Chondrocyte (in vitro differentiated cells): ENCODE measurements at places on chromosomes 6 and 20. TPM values are rescaled to one million over a fixed set of nuclear protein-coding genes. Genes with fewer than 3 reads are reported as not detected.
A peak's percentile ranks its signal among the peaks of the same experiment; 100 is the strongest.

GRCh38 chr20:21433329-21433890 lies 36.1 kb upstream of the NKX2-4 start:
- peaks cover 22% of the 10 kb centered on the region for H3K4me1 ChIP-seq
- no peak for DNase-seq
- no peak overlapping the region for H3K27ac ChIP-seq
- peaks cover 13% of the 10 kb centered on the region for H3K27me3 ChIP-seq
- H3K36me3 ChIP-seq, result no peaks in the 10 kb centered on the region

DNA sequence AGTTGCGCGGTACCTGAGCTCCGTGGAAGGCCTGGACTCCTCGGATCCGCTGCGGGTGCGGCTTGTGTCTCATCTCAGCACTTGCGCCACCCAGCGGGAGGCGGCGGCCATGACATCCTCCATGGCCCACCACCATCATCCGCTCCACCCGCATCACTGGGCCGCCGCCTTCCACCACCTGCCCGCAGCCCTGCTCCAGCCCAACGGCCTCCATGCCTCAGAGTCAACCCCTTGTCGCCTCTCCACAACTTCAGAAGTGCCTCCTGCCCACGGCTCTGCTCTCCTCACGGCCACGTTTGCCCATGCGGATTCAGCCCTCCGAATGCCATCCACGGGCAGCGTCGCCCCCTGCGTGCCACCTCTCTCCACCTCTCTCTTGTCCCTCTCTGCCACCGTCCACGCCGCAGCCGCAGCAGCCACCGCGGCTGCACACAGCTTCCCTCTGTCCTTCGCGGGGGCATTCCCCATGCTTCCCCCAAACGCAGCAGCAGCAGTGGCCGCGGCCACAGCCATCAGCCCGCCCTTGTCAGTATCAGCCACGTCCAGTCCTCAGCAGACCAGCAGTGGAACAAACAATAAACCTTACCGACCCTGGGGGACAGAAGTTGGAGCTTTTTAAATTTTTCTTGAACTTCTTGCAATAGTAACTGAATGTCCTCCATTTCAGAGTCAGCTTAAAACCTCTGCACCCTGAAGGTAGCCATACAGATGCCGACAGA lies 9.9 kb downstream of the HEY2 start:
- DNase-seq, result peak; percentile 92
- H3K4me3 ChIP-seq, result no peak overlapping the region
- H3K27me3 ChIP-seq, result no peaks in the 10 kb centered on the region
- H3K4me1 ChIP-seq, result peaks cover 61% of the 10 kb centered on the region
- peaks cover 25% of the 10 kb centered on the region for H3K36me3 ChIP-seq

- DNase-seq, result no peak
- no peaks in the 10 kb centered on the region for H3K36me3 ChIP-seq
- no peak overlapping the region for H3K4me3 ChIP-seq
- peaks cover 25% of the 10 kb centered on the region for H3K4me1 ChIP-seq
- H3K27me3 ChIP-seq, result peaks cover 6% of the 10 kb centered on the region
Observed at GRCh38 chr20:4684837-4685413, 36.8 kb upstream of the PRND start.

GRCh38 chr6:170454512-170455285 lies 98.4 kb downstream of the PSMB1 start:
- DNase-seq, result peak; percentile 83
- H3K36me3 ChIP-seq, result no peaks in the 10 kb centered on the region
- peaks cover 6% of the 10 kb centered on the region for H3K4me1 ChIP-seq

GRCh38 chr6:152651986-152652385 lies 14.8 kb upstream of the SYNE1 start:
- H3K4me1 ChIP-seq, result no peaks in the 10 kb centered on the region
- no peak overlapping the region for H3K4me3 ChIP-seq
- no peak overlapping the region for H3K27ac ChIP-seq

DNA sequence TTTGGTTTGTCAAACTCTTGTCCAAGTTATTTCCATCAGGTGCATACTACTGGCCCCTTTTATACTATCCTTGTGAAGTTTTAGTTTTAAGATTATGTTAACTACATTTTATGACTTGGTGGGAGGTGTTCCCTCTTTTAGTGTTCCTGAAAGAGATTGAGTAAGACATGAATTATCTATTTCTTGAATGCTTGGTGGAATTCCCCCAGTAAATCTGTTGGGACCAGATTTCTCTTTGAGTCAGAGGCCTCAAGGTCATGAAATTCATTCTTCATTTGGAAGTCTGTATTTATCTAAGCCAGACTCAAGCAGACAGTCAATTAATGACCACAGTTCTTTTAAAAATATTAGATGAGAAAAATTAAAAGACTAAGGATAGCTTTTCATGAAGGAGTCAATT lies 81.3 kb downstream of the MOXD1 start:
- H3K36me3 ChIP-seq, result peaks cover 9% of the 10 kb centered on the region
- no peaks in the 10 kb centered on the region for H3K27me3 ChIP-seq
- no peak overlapping the region for H3K27ac ChIP-seq
- DNase-seq, result no peak

- no peaks in the 10 kb centered on the region for H3K27me3 ChIP-seq
- H3K36me3 ChIP-seq, result no peaks in the 10 kb centered on the region
- DNase-seq, result no peak
- H3K4me1 ChIP-seq, result no peaks in the 10 kb centered on the region
Observed at GRCh38 chr20:55533632-55534031, 471.7 kb downstream of the CBLN4 start.

GRCh38 chr6:39602601-39603519 lies 122.3 kb downstream of the KIF6 start:
- H3K4me1 ChIP-seq, result peaks cover 29% of the 10 kb centered on the region
- peaks cover 6% of the 10 kb centered on the region for H3K36me3 ChIP-seq
- H3K4me3 ChIP-seq, result no peak overlapping the region
- H3K27ac ChIP-seq, result no peak overlapping the region
- H3K27me3 ChIP-seq, result no peaks in the 10 kb centered on the region

GRCh38 chr6:163883984-163884383 lies 469.5 kb downstream of the QKI start:
- no peaks in the 10 kb centered on the region for H3K27me3 ChIP-seq
- no peaks in the 10 kb centered on the region for H3K4me1 ChIP-seq
- no peak overlapping the region for H3K27ac ChIP-seq
- H3K36me3 ChIP-seq, result peaks cover 4% of the 10 kb centered on the region
- DNase-seq, result no peak

- H3K4me1 ChIP-seq, result peaks cover 2% of the 10 kb centered on the region
- H3K4me3 ChIP-seq, result no peak overlapping the region
- H3K36me3 ChIP-seq, result no peaks in the 10 kb centered on the region
- DNase-seq, result no peak
- H3K27me3 ChIP-seq, result peaks cover 38% of the 10 kb centered on the region
- no peak overlapping the region for H3K27ac ChIP-seq
Observed at GRCh38 chr20:62477669-62478455, 2.1 kb upstream of the GATA5 start.

- no peaks in the 10 kb centered on the region for H3K36me3 ChIP-seq
- H3K4me1 ChIP-seq, result peaks cover 24% of the 10 kb centered on the region
- no peak overlapping the region for H3K4me3 ChIP-seq
- no peak for DNase-seq
- H3K27me3 ChIP-seq, result no peaks in the 10 kb centered on the region
- no peak overlapping the region for H3K27ac ChIP-seq
Observed at GRCh38 chr6:105432797-105433196, 29.9 kb upstream of the PREP start.

DNA sequence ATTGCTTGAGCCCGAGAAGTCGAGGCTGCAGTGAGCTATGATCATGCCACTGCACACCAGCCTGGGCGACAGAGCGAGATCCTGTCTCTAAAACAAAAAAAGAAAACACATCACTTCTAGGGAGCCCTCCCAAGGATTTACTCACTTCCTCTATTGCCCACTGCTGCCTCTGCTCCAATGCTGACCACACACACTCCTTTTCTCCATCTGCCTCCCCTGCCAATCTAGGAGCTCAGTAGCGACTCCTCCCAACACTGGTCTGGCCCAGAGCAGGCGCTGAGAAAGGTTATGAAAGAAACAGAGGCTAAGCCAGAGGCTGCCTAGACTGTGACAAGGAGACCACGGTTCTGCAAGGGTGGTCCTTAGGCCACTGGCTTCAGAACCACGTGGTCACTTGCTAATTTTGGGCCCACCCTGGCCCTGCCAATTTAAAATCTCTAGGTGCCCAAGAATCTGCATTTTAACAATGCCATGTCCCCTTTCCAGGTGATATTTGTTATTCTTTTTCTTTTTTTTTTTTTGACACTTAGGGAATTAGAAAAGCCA lies 1.3 kb upstream of the E2F1 start:
- no peaks in the 10 kb centered on the region for H3K27me3 ChIP-seq
- no peaks in the 10 kb centered on the region for H3K36me3 ChIP-seq
- no peak for DNase-seq

- DNase-seq, result peak; percentile 75
- no peaks in the 10 kb centered on the region for H3K36me3 ChIP-seq
- H3K4me3 ChIP-seq, result no peak overlapping the region
- H3K27me3 ChIP-seq, result peaks cover 41% of the 10 kb centered on the region
- peaks cover 11% of the 10 kb centered on the region for H3K4me1 ChIP-seq
- no peak overlapping the region for H3K27ac ChIP-seq
Observed at GRCh38 chr6:34142061-34142998, 3.6 kb downstream of the GRM4 start.

GRCh38 chr6:137873273-137873762 lies 6.3 kb downstream of the TNFAIP3 start:
- no peaks in the 10 kb centered on the region for H3K27me3 ChIP-seq
- no peak overlapping the region for H3K4me3 ChIP-seq
- peaks cover 17% of the 10 kb centered on the region for H3K36me3 ChIP-seq

DNA sequence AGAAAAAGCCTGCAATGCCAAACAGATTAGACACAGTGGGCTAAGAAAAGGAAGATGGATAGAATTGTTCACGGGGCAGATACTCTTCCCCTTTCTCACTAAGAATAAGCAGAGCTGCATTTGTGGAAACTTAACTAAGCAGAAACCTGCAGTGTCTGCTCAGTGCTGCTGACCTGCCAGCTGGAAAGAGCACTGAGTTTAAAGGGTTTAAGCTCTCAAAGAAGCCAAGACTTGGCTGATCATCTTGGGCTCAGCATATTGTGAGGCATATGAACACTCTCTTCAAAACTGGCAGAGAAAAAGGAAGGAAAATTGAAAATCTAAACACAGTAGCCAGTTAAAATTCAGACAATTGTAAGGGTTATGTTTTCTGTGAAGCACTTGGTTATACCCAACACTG lies 711.1 kb upstream of the EPHA7 start:
- no peak overlapping the region for H3K4me3 ChIP-seq
- H3K4me1 ChIP-seq, result peaks cover 8% of the 10 kb centered on the region
- DNase-seq, result no peak
- no peaks in the 10 kb centered on the region for H3K36me3 ChIP-seq
- H3K27me3 ChIP-seq, result no peaks in the 10 kb centered on the region

DNA sequence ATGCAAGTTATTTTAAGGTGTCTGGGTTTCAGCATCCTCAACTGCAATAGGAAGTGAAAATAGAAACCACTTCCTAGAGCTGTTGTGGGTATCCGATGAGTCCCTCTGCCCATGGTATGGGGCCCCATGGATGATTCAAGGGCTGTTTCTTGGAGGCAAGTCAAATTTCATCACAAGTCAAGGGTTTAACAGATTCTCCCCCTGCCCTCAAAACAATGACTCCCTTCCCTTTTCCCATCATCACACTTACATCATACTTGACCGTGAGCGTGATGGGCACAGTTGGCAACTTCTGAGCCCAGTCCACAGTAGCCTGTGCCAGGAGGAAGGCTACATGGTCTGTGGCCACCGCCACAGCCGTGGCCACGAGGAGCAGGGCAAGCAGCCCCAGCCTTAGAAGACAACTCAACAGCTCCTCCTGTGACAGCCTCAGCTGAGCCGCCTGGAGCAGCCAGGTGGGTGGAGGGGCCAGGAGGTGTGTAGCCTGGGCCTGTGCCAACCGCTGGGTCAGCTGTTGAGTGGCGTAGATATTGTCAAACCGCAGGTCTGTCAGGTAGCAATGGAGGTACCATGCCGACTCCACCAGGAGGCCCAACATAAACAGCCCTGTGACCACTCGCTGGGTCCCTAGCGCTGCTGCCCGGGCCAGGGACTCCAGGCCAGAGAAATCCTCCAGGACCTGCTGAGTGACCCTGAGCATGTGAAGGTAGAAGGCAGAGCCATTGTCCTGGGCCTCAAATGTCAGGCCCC lies 5.2 kb downstream of the OCSTAMP start:
- DNase-seq, result no peak
- H3K4me3 ChIP-seq, result no peak overlapping the region
- no peaks in the 10 kb centered on the region for H3K4me1 ChIP-seq
- no peaks in the 10 kb centered on the region for H3K36me3 ChIP-seq
- H3K27ac ChIP-seq, result no peak overlapping the region
- H3K27me3 ChIP-seq, result no peaks in the 10 kb centered on the region

GRCh38 chr6:149168968-149169367 lies 148.5 kb upstream of the TAB2 start:
- DNase-seq, result no peak
- H3K36me3 ChIP-seq, result no peaks in the 10 kb centered on the region
- H3K4me1 ChIP-seq, result peaks cover 10% of the 10 kb centered on the region
- no peak overlapping the region for H3K27ac ChIP-seq
- H3K4me3 ChIP-seq, result no peak overlapping the region

GRCh38 chr20:57659517-57660180 lies 39.4 kb upstream of the ZBP1 start:
- H3K27me3 ChIP-seq, result no peaks in the 10 kb centered on the region
- no peak overlapping the region for H3K4me3 ChIP-seq
- H3K36me3 ChIP-seq, result peaks cover 15% of the 10 kb centered on the region
- peaks cover 25% of the 10 kb centered on the region for H3K4me1 ChIP-seq
- no peak overlapping the region for H3K27ac ChIP-seq
- DNase-seq, result peak; percentile 77

- no peak for DNase-seq
- H3K4me3 ChIP-seq, result no peak overlapping the region
- no peaks in the 10 kb centered on the region for H3K27me3 ChIP-seq
Observed at GRCh38 chr6:2782825-2783187, 17.6 kb downstream of the WRNIP1 start.

- no peak overlapping the region for H3K27ac ChIP-seq
- H3K36me3 ChIP-seq, result no peaks in the 10 kb centered on the region
- H3K4me3 ChIP-seq, result no peak overlapping the region
- no peak for DNase-seq
- peaks cover 9% of the 10 kb centered on the region for H3K4me1 ChIP-seq
Observed at GRCh38 chr6:133377219-133377618, 136.1 kb downstream of the EYA4 start.

DNA sequence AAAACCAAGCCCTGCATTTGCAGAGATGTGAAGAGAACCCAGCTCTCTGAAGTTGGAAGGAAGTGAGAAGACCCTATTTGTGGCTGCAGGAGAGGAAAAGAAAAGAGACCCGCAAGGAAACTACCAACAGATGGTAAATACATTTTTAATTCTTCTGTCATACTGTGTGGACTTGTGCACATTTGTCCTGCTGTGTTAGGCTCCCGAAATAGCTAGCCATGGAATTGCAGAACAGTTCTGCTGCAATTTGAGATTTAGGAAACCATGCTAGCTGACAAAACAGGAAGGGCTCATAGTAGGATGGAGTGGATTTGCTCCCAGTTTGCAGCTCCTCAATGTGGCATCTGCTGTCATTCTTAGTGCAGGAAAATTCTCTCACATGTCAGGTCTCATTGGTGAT lies 12.1 kb upstream of the ATXN1 start:
- H3K4me1 ChIP-seq, result peaks cover 37% of the 10 kb centered on the region
- H3K27ac ChIP-seq, result no peak overlapping the region
- DNase-seq, result no peak
- no peak overlapping the region for H3K4me3 ChIP-seq
- H3K36me3 ChIP-seq, result no peaks in the 10 kb centered on the region
- H3K27me3 ChIP-seq, result no peaks in the 10 kb centered on the region

TUBB2A gene
- 212 to 290 TPM (median 223 TPM) in 3 replicates for total RNA-seq

DEF6 gene
- total RNA-seq, result 0.82 to 1.1 TPM (median 0.82 TPM) in 3 replicates

KATNA1 gene
- total RNA-seq, result 15.2 to 19.2 TPM (median 17.1 TPM) in 3 replicates

TMEM217 gene
- total RNA-seq, result 1.8 to 4.5 TPM (median 4.0 TPM) in 3 replicates

PSMB9 gene
- total RNA-seq, result 0.90 to 1.2 TPM (median 1.2 TPM) in 3 replicates

CNBD2 gene
- total RNA-seq, result 1.6 to 4.8 TPM (median 3.3 TPM) in 3 replicates

TRIM31 gene
- total RNA-seq, result not detected in 3 replicates

ANGPT4 gene
- total RNA-seq, result 0.12 TPM in 1 of 3 replicates, not detected in the others

TREML2 gene
- not detected in 3 replicates for total RNA-seq

MYCT1 gene
- total RNA-seq, result not detected in 3 replicates
